ENCODE measurements at places on chromosomes 3 and 15.
A peak's percentile ranks its signal among the peaks of the same experiment; 100 is the strongest.

DNA sequence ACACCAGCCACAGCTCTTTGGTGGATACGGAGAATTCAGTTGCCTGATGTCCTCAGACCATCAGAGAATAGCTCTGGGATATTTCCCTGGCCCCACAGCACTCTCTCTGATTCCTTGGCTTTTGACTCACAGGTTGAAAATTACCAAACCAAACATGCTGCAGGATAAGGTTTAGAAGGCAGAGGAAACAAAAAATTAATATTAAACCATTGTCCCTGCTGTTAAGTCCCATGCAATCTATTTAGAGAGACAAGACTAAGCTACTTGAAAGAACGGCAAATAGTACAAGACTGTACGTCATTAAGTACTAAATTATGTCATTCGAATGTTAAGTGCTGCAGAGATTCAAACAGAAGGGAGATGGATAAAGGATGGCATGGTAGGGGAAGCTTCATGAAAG, 501.4 kb downstream of the MECOM start:
- DNase-seq = no peak

DNA sequence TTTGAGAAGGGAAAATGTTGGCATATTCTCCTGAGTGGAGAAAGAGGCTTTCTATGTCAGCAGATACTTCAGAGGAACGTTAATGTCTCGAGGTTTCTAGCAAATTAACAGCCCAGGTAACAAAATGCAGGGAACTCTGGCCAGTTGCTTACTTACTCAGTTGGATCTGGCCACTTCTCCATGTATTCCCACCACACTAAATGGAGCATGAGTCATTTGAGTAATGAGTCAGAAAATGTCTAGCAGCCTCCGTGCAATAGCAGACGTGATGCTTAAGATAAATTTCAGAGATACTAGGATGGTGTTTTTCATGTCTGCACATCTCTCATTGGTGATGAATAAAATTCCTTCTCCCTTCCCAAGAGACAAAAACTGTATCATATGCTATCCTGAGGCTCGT, 671.5 kb downstream of the FHIT start:
- DNase-seq = peak; percentile 36

DNA sequence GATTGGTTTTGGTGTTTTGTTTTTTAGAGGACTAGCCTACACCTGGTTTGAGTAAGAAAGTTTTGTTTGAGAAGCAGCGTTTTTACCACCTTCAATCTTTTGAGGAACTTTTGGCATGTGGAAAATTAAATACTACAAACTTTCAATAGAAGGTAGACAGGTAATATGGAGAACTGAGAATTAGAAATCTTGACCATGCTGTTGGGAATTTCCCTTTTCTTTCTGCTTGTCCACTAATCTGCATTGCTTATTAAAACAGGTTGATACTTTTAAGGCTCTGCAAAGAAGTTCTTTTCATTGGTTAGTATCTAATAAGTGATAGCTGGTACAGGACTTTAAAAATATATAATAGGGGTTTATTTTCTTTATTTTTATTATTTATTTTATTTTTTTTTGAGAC, 31.9 kb downstream of the UBE2E1 start:
- no peak for DNase-seq

DNA sequence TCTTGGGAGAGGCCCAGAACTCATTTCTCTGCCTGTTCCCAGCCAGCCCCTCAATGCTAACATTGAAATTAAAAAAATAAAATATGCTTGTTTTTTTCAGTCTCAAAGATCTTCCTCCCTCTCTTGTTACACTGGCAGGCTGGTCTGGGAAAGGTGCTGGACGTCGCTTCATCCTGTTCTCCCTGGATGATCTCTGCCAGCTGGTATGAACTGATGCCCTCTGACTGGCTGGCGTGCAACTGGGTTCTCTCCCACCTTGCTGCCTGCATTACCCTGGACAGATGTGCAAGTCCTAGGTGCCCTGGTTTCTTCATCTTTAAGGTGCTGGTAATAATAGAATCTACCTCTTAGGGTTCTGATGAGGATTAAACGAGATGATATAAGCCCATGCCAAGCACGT, 263.9 kb upstream of the PROK2 start:
- no peak for DNase-seq

DNA sequence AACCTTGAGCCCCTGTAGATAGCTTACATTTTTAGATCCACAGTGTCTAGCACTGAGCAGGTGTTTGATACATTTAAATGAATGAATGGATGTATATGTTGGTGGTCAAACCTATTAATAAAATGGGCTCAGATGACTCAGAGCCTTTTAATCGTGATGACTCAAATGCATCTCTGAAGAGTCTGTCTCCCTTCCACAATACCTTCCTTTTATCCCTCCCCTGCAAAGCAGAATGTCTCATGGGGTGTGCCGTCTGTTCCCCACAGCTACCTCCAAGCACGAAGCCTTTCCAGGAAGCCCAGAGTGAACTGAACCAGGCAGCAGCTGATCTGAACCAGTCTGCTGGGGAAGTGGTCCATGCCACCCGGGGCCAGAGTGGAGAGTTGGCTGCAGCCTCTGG, 303.5 kb upstream of the TPM1 start:
- no peak for DNase-seq

DNA sequence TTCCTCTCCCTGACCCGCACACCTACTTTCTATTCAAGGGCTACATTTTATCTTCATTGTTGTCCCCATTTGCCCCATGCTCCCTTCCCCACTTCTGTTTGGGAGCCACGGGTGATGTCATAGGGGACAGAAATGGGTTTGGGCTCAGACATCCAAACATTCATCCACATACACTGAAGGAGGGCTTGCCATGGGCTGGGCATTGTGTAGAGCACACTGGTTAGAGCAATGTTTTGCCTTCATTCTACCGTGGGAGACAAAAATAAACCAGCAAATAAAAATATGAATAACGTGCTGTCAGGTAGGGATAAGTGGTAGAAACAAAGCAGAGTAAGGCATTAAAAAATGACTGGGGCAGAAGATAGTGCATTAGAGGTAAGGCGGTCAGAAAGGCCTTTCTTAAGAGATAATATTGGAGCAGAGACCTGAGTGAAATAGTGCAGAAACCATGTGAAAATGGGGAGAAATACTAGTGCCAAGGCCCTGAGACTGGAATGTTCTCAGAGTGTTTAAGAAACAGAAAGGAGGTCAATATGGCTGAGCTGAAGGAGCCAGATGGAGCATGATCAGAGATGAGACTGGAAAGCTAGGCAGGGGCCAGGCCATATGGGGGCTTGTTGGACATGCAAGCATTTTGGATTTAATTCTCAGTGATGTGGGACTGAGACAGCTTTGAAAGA, 40.9 kb upstream of the CLSTN2 start:
- DNase-seq = no peak

DNA sequence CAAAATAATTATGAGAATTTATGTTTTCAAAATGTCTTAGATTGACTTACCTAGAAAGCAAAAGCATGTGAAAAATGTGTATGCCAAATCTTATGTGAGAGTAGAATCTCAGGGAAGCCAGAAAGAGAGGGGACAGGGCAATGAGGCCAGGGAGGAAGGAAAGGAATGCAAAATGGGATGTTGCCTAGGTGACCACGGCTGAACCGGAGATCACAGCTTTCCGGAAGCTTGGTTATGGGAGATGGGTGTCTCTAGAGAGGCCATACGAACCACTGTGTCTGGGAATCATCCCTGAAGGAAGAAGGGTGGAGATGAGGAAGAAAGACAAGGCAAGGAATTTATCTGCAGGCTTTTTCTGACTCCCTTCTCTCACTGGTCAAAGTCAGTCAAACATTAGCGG, 76.0 kb downstream of the SUCLG2 start:
- no peak for DNase-seq

- peak; percentile 81 for DNase-seq
These were observed 518.4 kb downstream of the FOXP1 start for GRCh38 chr3:71064956-71065763.

DNA sequence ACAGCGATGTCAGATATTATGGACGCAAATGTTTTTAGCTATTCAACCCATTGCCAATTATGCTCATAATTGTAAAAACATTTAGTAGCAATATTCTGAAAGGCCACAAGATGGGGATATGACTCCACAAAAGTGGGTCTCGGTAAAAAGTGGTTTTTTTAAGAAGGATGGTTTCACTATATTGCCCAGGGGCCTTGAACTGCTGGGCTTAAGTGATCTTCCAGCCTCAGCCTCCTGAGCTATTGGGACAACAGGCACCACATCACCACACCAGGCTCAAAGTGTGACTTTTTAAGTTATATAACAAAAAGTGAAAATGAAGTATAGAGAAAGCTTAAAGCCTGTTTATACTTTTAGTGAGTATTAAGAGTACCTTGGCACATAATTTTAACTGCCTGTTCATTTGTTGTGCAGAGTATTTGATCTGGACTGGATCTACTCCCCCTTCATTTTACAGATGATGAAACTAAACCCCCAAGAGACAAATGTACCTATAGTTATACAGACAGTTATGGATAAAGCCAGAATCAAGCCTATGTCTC, 9.4 kb downstream of the NAA50 start:
- peak; percentile 74 for DNase-seq

DNA sequence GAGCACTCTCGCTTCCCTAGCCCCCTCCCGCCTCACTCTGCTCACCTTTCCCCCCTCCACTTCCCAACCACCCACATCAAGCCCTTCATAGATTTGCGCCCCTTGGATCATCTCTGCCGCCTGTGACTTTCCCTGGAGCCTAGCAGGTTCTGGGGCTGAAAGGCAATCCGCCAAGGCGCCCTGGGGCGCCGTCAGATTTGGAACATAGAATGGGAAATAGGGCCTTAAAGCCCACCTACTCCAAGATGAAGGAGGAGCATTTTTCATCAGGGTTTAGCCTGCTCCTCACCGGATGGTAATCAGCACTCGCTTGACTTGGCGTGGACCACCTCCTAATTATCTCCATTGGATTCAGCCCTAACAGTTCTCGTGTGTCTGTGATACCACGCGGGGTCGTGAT, 1.3 kb downstream of the CPNE4 start:
- no peak for DNase-seq

GRCh38 chr15:87348746-87349145, 907.8 kb downstream of the NTRK3 start:
- DNase-seq = peak; percentile 29

DNA sequence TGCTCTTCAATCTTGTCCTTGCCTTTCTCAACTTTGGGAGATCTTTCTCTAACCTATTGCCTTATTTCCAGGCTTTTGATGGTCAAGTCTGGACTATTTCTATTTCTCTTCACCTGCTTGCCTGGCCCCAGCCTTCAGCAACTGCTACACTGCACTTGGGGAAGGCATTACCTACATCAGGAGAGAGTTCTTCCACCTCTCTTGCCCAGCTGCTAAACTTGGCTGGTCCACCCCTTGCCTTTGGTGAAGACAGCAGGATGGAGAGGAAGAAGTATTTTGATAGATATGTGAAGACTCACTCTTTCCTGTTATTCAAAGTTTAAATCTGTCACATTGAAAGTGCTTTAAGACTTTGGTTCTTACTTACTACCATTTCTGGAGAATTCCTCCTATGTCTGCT, 574.8 kb downstream of the ZPLD1 start:
- no peak for DNase-seq

DNA sequence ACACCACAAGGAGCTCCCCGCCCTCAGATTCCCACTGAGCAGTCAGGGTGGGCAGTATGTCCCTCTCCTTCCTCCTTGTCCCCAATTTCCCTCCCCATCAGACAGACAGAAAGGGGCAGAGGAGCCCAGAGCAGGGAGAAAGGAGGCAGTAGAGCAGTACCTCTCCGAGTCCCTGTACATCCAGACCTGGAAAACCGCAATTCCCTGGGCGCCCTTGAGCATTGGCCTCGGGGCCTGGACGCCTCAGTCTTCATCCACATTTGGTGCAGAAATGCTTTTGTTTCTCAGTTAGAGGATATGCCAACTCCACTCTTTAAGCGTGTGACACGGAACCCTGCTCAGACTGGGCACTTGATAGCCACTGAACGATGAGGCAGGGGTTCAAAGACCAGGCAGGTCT, 5.9 kb downstream of the ISG20 start:
- no peak for DNase-seq

GRCh38 chr3:171802590-171802956, 7.7 kb downstream of the PLD1 start:
- DNase-seq = no peak

- no peak for DNase-seq
These were observed 476.8 kb downstream of the C3orf38 start for GRCh38 chr3:88626456-88627120.

GRCh38 chr3:72658466-72659100, 189.7 kb downstream of the SHQ1 start:
- DNase-seq = no peak

DNA sequence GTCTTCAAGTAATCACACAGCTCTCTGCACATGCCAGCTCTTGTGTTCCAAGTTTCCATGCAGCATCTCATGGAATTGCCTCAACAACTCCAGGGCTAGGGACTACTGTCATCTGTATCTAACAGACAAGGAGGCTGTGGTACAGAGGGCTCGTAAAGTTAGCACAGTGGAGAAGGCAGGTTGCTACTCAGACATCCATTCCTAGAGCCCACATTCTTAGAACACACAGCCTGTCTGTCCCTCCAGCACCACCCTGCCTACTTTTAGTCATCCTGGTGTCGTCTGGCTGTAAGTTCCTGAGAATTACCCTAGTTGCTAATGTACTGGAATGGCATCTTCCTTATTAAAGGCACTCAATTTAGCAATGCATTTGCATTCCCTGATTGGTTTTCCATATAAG, 862.5 kb downstream of the FHIT start:
- DNase-seq = no peak

- no peak for DNase-seq
These were observed 869.1 kb downstream of the TBL1XR1 start for GRCh38 chr3:176328198-176328597.

GRCh38 chr15:82228750-82229149, 33.8 kb downstream of the EFL1 start:
- DNase-seq = no peak

DNA sequence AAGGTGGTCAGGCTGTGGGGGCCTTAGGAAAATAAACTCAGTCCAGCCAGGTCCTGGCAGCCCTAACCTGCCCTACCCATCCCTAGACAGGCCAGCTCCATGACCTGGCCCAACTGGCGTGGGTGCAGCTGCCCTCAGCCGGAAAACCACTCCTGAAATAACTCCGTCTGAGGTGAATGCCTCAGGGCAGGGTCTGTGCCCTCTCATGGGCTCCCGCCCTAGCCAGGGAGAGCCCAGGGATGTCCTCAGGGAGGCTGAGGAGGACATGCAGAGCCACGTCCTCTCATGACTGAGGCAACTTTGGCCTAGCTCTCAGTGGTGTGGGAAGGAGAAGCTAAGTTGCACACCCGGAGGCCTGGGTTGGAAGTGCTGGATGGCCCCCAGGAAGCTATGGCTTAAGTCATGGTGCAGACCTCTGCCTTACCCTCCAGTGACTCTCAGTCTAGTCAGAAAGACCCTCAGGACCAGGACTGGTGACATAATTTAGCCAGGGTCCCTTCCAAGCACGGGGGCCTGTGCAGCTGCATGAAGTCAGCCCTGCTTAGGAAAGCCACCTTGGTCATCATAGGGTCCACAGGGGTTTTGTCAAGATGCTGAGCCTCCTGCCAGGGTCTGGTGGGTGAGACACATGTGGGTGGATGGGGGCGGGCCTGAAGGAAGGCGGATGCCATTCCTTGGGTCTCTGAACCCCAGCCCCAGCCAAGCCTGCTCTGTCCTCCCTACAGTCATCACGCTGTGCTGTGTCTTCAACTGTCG, 7.4 kb downstream of the TMIE start:
- DNase-seq = no peak

- no peak for DNase-seq
These were observed 280.3 kb upstream of the PROK2 start for GRCh38 chr3:72065236-72065635.

- no peak for DNase-seq
These were observed 574.8 kb downstream of the AGBL1 start for GRCh38 chr15:86654501-86654900.

- peak; percentile 90 for DNase-seq
These were observed 31.1 kb downstream of the UMPS start for GRCh38 chr3:124761250-124761796.

Measured in hepatocyte (in vitro differentiated cells).